ENCODE measurements at places on chromosomes 12 and 14. TPM values are rescaled to one million over a fixed set of nuclear protein-coding genes. Genes with fewer than 3 reads are reported as not detected.

SPTB gene
- total RNA-seq: 126 TPM

KDM2B gene
- total RNA-seq: 15.3 TPM

TFCP2 gene
- total RNA-seq: 18.3 TPM

ANKRD33 gene
- 0.04 TPM for total RNA-seq

CIT gene
- total RNA-seq: 9.5 TPM

- peak; percentile 23 for DNase-seq
- no peak overlapping the region for H3K4me3 ChIP-seq
- H3K4me1 ChIP-seq: no peaks in the 10 kb centered on the region
- no peak overlapping the region for H3K27ac ChIP-seq
- no peaks in the 10 kb centered on the region for H3K36me3 ChIP-seq
- no peaks in the 10 kb centered on the region for H3K27me3 ChIP-seq
These were observed 56.5 kb downstream of the GTF2A1 start for GRCh38 chr14:81164167-81164774.

GRCh38 chr12:62006076-62006732 is 254.0 kb upstream of the USP15 start:
- DNase-seq: peak; percentile 37
- no peaks in the 10 kb centered on the region for H3K4me1 ChIP-seq
- no peaks in the 10 kb centered on the region for H3K36me3 ChIP-seq
- H3K27me3 ChIP-seq: no peaks in the 10 kb centered on the region
- no peak overlapping the region for H3K27ac ChIP-seq

DNA sequence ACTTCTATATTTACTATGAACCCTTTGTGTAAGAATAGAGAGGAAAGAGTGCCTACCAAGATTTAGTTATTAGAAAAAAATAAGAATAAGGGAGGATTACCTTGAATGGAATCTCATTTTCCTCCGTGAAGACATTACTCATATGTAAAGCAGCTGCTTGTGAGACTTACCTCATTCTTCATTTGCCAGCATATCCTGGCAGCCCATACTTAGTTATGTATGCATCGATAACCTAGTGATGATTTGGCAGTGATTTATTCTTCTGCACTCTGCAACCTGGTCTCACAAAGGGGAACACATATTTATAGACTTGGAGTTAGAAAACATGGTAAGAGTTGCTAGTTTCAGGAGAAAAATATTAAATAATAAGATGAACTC is 56.8 kb downstream of the LRFN5 start:
- no peaks in the 10 kb centered on the region for H3K27me3 ChIP-seq
- no peaks in the 10 kb centered on the region for H3K4me1 ChIP-seq
- H3K27ac ChIP-seq: no peak overlapping the region
- peak; percentile 54 for DNase-seq
- H3K36me3 ChIP-seq: no peaks in the 10 kb centered on the region

DNA sequence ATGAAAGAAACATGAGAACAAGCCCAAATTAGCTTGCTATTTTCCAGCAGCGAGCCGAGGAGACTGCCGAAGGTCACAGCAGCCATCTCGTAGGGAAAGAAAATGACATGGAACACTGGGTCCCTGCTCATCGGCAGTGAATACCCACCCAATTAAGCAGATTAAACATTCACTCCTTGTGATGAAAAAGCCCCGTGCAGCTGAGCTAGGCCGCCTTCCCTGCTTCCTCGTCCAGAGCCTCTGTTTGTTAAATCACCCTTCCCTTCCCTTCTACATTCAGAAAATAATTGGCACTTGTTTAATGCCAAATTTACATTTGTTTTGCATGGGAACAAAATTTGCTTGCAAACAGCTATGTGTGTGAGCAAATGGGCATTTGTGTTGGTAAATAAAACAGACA is 342.5 kb downstream of the RMST start:
- H3K36me3 ChIP-seq: no peaks in the 10 kb centered on the region
- no peaks in the 10 kb centered on the region for H3K27me3 ChIP-seq
- no peak overlapping the region for H3K27ac ChIP-seq

DNA sequence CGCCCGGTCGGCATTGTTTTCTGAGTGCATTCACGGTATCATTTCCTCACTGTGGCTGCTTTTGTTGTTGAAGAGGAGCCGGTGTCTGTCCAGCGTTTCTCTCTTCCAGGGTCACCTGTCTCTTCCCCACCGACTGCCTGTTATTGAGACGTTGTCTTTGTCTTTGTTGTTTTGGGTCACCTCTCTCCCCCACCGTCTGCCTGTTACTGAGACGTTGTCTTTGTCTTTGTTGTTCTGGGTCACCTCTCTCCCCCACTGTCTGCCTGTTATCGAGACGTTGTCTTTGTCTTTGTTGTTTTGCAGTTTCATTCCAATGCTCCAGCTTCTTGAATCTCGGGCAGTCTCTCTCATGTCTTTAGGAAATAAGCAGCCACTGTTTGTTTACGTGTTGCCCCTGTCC is 69.9 kb downstream of the DDX51 start:
- no peak for DNase-seq
- H3K36me3 ChIP-seq: peaks cover 62% of the 10 kb centered on the region
- H3K27me3 ChIP-seq: no peaks in the 10 kb centered on the region
- H3K27ac ChIP-seq: no peak overlapping the region
- H3K4me1 ChIP-seq: peaks cover 6% of the 10 kb centered on the region

GRCh38 chr14:38384741-38385140 is 128.8 kb upstream of the CLEC14A start:
- H3K27ac ChIP-seq: no peak overlapping the region
- DNase-seq: no peak
- no peaks in the 10 kb centered on the region for H3K27me3 ChIP-seq
- H3K4me3 ChIP-seq: no peak overlapping the region

- H3K27ac ChIP-seq: no peak overlapping the region
- H3K36me3 ChIP-seq: no peaks in the 10 kb centered on the region
- DNase-seq: no peak
These were observed 10.5 kb downstream of the RASSF9 start for GRCh38 chr12:85825746-85826145.

GRCh38 chr12:1799051-1799881 is 21.1 kb upstream of the LRTM2 start:
- H3K4me1 ChIP-seq: peaks cover 31% of the 10 kb centered on the region
- no peak overlapping the region for H3K4me3 ChIP-seq
- H3K27ac ChIP-seq: no peak overlapping the region
- H3K27me3 ChIP-seq: no peaks in the 10 kb centered on the region
- no peak for DNase-seq

GRCh38 chr12:120845696-120846095 is 58.5 kb downstream of the SPPL3 start:
- no peaks in the 10 kb centered on the region for H3K36me3 ChIP-seq
- DNase-seq: no peak
- no peak overlapping the region for H3K4me3 ChIP-seq

DNA sequence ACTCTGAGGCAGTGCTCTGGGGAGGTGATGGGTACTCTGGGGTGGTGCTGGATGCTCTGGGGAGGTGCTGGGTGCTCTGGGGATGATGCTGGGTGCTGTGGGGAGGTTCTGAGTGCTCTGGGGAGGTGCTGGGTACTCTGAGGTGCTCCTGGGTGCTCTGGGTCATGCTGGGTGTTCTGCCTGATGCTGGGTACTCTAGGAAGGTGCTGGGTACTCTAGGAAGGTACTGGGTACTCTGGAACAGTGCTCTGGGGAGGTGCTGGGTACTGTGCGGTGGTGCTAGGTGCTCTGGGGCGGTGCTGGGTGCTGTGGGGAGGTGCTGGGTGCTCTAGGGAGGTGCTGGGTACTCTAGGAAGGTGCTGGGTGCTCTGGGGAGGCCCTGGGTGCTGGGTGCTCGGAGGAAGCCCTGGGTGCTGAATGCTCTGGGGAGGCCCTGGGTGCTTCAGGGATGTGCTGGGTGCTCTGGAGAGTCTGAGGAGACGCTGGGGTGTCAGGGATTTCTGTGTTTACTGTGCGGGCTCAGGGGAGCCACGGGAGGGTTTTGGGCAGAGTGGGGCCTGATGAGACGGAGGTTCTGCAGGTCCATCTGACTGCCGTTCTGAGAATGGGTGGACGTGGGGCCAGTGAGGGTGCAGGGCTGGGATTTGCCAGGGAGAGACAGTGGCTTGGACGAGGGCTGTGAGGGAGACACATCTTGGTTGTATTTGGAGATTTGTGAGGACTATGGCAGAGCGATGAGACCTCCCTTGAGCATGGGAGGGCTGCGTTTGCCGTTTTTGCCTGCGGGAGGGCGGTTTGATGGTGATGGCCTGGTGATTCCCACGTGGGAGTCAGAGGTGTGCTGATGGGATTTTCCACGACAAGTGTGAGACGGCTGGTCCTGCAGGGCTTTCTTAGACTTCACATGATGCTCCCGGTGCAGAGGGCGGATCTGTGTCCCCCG is 30.0 kb downstream of the MMP17 start:
- peaks cover 13% of the 10 kb centered on the region for H3K27me3 ChIP-seq
- H3K4me1 ChIP-seq: peaks cover 5% of the 10 kb centered on the region
- no peak overlapping the region for H3K27ac ChIP-seq
- H3K4me3 ChIP-seq: no peak overlapping the region
- DNase-seq: no peak
- H3K36me3 ChIP-seq: no peaks in the 10 kb centered on the region

DNA sequence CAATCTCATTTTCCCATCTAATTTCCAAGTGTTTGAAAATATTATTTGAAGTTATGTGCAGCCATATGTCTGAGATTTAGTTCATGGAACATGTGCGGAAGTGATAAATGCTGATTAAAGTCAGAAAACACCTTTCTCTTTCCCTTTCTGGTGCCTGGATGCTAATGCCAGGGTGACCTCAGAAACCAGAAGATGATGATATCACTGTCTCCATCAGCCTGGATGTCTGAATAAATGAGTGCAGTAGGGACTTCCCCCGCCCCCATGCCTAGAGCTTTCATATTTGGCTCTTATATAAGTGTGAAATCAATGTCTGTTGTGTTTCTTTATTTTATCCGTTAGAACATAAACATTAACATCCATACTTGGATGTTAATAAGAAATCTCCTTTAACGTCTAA is 261.9 kb upstream of the LRIG3 start:
- no peaks in the 10 kb centered on the region for H3K4me1 ChIP-seq
- DNase-seq: no peak
- no peaks in the 10 kb centered on the region for H3K36me3 ChIP-seq
- H3K27me3 ChIP-seq: no peaks in the 10 kb centered on the region
- H3K4me3 ChIP-seq: no peak overlapping the region
- no peak overlapping the region for H3K27ac ChIP-seq

- no peak for DNase-seq
- no peak overlapping the region for H3K4me3 ChIP-seq
- H3K36me3 ChIP-seq: peaks cover 21% of the 10 kb centered on the region
- H3K4me1 ChIP-seq: peaks cover 68% of the 10 kb centered on the region
These were observed 14.0 kb downstream of the SYNE3 start for GRCh38 chr14:95502381-95502950.

DNA sequence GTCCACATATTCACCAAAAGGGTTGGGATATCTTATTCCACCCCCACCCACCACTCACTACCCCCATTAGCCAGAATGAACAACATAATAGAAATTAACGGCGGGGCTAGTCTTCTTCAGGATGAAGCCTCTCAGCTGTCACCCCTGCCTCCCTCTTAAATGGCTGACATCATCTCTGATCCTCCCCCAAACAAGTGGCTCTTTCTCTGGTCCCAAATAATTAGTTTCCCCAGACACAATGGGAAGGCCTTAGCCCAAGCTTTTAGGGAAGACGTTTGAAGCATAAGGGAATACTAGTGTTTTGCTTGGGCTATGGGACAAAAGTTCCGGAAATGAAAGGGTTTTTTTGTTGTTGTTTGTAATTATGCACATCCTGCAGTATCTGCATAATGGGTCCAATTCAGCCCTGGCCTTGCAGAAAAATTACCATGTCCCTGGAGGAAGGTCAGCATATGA is 13.8 kb downstream of the STON2 start:
- peaks cover 8% of the 10 kb centered on the region for H3K36me3 ChIP-seq
- no peaks in the 10 kb centered on the region for H3K27me3 ChIP-seq
- H3K27ac ChIP-seq: no peak overlapping the region
- H3K4me3 ChIP-seq: no peak overlapping the region
- no peaks in the 10 kb centered on the region for H3K4me1 ChIP-seq

DNA sequence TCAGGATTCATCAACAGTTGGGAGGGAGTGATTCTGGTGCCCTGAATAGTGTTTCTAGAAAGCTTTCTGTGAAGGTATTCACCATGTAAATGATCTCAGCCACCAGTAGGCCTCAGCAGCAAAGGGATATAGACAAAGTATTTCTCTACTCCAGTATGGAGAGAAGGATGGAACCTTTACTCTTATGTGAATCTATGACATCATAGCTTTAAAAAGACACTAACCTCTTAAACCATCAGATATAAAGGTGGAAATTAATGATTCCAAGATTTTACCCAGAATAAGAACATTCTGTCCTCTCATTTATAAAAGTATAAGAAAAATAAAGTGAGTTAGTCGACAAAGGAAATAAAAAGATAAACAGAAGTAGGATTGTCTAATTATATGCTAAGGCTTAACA is 4.6 kb downstream of the GPR65 start:
- H3K4me3 ChIP-seq: no peak overlapping the region
- H3K36me3 ChIP-seq: no peaks in the 10 kb centered on the region
- H3K27ac ChIP-seq: no peak overlapping the region
- H3K27me3 ChIP-seq: no peaks in the 10 kb centered on the region
- H3K4me1 ChIP-seq: no peaks in the 10 kb centered on the region
- DNase-seq: no peak

GRCh38 chr14:99480917-99481744 is at the start of gene CCNK:
Gene CCNK (plus strand): TSS chr14:99481409. CDS start chr14:99492678, 11,269 bp downstream.
- H3K4me3 ChIP-seq: peak within 1 kb of the TSS; percentile 97
- H3K36me3 ChIP-seq: no peaks in the 10 kb centered on the region
- peak; percentile 100 for DNase-seq
- H3K27ac ChIP-seq: peak within 1 kb of the TSS; percentile 95

- peaks cover 86% of the 10 kb centered on the region for H3K36me3 ChIP-seq
- peaks cover 9% of the 10 kb centered on the region for H3K4me1 ChIP-seq
- H3K27ac ChIP-seq: no peak overlapping the region
- DNase-seq: no peak
- no peaks in the 10 kb centered on the region for H3K27me3 ChIP-seq
- no peak overlapping the region for H3K4me3 ChIP-seq
These were observed 6.6 kb upstream of the GAPDH start for GRCh38 chr12:6527711-6528110.

- H3K4me3 ChIP-seq: no peak overlapping the region
- peak; percentile 68 for DNase-seq
- H3K36me3 ChIP-seq: no peaks in the 10 kb centered on the region
- no peaks in the 10 kb centered on the region for H3K27me3 ChIP-seq
These were observed 51.6 kb upstream of the ABCC9 start for GRCh38 chr12:21992823-21993222.

DNA sequence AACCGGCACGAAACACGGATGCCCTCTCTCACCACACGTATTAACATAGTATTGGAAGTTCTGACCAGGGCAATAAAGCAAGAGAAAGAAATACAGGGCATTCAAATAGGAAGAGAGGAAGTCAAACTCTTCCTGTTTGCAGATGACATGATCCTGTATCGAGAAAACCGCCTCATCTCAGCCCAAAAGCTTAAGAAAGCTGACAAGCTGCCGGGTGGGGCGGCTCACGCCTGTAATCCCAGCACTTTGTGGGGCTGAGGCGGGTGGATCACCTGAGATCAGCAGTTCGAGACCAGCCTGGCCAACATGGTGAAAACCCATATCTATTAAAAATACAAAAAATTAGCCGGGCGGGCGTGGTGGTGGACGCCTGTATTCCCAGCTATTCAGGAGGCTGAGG is 17.7 kb downstream of the OR6S1 start:
- H3K4me3 ChIP-seq: no peak overlapping the region
- H3K36me3 ChIP-seq: no peaks in the 10 kb centered on the region
- H3K27me3 ChIP-seq: peaks cover 56% of the 10 kb centered on the region
- H3K4me1 ChIP-seq: peaks cover 14% of the 10 kb centered on the region

- DNase-seq: no peak
- no peak overlapping the region for H3K4me3 ChIP-seq
- H3K27ac ChIP-seq: no peak overlapping the region
- peaks cover 39% of the 10 kb centered on the region for H3K36me3 ChIP-seq
These were observed 2.0 kb downstream of the OS9 start for GRCh38 chr12:57695770-57696432.

- H3K36me3 ChIP-seq: peaks cover 20% of the 10 kb centered on the region
- no peak overlapping the region for H3K27ac ChIP-seq
- H3K27me3 ChIP-seq: no peaks in the 10 kb centered on the region
- no peak for DNase-seq
These were observed 21.2 kb downstream of the DEGS2 start for GRCh38 chr14:100138082-100138787.

Data from muscle of leg (tissue), 16 donors.